ENCODE measurements at places on chromosomes 1 and 21. TPM values are rescaled to one million over a fixed set of nuclear protein-coding genes. Genes with fewer than 3 reads are reported as not detected.

Gene MANEAL
- 1.6 TPM for polyA plus RNA-seq

Gene CR1
- polyA plus RNA-seq, result 4.3 TPM

DNA sequence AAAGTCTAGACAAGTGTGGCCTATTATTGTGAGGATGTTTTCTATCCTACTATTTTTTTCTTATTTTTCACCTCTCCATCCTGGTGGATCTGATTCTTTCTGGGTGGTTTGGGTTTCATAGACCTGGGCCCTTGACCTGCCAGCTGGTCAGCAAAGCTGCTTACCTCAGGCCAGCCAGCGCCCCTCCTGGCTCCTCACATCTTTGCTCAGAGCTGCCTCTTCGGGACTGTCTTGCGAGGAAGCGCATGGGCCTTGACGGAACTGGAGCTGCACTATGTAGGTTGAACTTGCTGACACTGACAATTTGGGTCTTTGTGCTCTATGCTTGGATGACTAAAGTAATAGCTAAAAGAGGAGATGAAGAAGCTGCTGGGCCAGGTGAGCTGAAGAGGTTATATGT lies 138.5 kb upstream of the SYT6 start:
- DNase-seq, result no peak

Gene FAM72D
- polyA plus RNA-seq, result not detected

DNA sequence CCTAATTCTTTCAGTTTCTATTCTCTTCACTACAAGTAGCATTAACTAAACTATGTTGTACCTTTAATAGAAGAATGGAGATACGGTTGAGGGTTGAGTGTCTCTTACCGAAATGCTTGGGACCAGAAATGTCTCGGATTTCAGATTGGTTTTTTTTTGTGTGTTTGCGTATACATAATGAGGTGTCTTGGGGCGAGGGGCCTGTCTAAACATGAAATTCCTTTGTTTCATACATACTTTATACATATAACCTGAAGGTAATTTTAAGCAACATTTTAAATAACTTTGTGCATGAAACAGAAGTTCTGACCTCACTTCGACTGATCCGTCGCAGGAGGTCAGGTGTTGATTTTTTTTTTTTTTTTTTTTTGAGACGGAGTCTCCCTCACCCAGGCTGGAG lies 36.3 kb upstream of the MYOCOS start:
- no peak for DNase-seq

GRCh38 chr1:114153261-114154145 lies at the start of gene SYT6:
SYT6 (minus strand) TSS chr1:114153869; CDS start chr1:114153772, 97 bp downstream.
- no peak for DNase-seq

Gene S100A7
- polyA plus RNA-seq, result not detected

Gene ARHGEF16
- polyA plus RNA-seq, result not detected

GRCh38 chr1:3915551-3916121 lies 15.6 kb upstream of the C1orf174 start:
- DNase-seq, result no peak

Gene KCNH1
- polyA plus RNA-seq, result not detected

Gene FRRS1
- not detected for polyA plus RNA-seq

Gene OR2L2
- 0.33 TPM for polyA plus RNA-seq

Gene TRIM45
- not detected for polyA plus RNA-seq

DNA sequence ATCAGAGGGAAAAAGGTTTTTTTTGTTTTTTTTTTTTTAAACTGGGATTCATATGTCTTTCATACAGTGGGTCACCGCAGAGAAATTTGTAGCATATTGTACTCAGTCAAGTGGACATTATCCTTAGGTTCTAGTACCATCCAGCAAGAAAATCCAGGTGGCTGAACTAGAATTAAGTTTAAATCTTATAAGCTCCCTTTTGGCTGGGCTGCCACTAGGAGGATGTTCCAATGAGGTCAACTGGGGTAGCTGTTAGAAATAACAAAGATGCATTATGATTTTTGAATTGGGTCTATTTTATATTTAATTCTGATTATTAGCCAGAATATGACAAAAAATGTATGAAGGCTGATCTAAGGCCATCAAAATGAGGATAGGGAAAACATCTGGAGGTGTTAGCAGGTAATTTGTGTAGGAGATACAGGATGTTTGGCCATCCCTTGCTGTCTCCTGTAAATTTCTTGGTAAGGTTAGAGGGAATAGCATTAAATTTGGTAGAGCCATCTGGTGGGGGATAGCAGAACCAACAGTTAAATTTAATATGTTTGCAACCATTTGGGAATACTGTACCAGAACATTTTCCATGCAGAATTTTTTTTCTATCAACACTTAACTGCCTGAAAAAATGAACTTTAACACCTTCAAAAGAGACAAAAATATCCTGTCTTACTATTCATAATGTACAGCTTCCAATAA lies 568.5 kb upstream of the B3GALT2 start:
- no peak for DNase-seq

DNA sequence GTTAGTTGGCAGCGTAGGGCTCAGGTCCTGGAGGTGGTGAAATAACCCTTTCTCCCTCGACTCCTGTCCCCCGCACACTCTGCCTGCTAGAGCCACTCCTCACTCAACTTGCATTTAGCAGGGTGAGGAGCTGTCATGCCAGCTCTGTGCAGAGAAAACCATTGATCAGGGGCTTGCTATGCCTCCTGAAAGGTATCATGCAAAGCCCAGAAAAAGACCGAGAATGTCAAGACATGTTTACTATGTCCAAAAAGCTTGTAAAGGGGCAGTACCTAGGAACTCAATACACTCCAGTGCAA lies 18.0 kb downstream of the ALDH4A1 start:
- no peak for DNase-seq

Gene LEFTY1
- not detected for polyA plus RNA-seq

Gene OSCP1
- 1.3 TPM for polyA plus RNA-seq

- DNase-seq, result no peak
Measured at GRCh38 chr1:33805988-33806387, 57.9 kb upstream of the HMGB4 start.

Gene FCGR3A
- 0.58 TPM for polyA plus RNA-seq

Gene AMY1C
- not detected for polyA plus RNA-seq

Gene SPATA46
- polyA plus RNA-seq, result not detected

DNA sequence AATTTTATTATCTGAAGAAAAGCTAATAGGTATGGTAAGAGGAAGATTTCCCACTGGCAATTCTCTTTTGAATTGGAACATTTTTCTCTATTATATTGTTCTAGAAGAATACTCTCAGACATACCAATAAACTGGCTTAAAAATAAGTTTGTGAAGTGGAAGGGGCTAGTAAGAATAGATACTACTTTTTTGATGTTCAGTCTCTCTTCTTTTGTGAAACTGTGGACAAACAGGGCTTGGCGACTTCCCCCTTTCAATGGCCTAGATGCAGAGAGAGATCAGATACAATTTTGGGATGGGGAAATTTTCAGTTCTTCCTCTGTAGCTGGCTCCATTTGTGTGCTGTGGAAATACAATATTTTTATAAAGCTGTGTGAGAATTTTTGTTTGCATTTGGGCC lies 2.5 kb downstream of the PBX1 start:
- no peak for DNase-seq

DNA sequence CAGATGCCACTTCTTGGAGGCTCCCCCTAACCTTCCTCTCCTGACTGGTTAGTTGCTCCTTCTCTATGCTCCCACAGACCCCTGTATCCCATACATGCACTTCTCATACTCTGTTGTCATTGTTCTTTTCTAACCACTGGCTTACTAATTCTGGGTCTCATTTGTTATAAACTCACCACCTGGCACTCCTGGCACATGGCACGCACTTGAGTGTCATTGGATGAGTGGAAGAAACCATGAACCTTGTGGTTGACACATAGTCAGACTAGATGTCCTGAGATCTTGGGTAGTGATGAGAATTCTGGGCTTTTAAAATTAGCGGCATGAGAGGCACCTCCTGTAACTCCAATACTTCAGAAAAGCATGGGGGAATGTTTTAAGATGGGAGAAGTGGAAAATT lies 49.3 kb downstream of the TRIM62 start:
- DNase-seq, result no peak

Gene ADGRL2
- polyA plus RNA-seq, result not detected

DNA sequence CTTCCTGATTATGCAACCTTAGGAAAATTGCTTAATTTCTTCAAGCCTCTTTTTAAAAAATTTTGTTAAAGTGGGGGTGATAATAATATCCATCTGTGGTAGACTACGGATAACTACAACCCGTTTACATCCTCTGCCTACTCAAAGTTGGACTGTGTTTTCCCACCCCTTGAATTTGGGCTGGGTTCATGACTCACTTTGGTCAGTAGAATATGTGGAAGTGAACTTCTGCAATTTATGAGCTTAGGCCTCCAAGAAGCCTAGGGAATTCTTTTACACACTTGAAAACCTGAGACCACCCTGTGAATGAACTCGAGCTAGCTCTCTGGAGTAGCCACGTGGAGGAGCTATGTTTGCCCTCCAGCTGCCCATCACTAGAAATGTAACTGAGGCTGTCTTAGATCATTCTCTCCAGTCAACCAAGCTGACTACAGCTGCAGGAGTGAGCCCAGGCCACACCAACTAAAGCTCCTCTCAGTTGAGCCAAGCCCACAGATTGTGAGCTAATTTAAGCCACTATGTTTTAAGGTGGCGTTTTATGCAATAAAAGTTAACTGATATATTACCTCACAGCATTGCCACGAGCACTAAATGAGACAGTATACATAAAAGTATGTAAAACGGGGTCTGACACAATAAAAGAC lies 29.6 kb upstream of the CACHD1 start:
- DNase-seq, result no peak

GRCh38 chr1:39142401-39143060 lies 62.0 kb upstream of the MACF1 start:
- no peak for DNase-seq

Gene NR1I3
- polyA plus RNA-seq, result not detected

Gene CD48
- polyA plus RNA-seq, result 223 TPM

Gene TNFRSF1B
- 30.1 TPM for polyA plus RNA-seq

- DNase-seq, result no peak
Measured at GRCh38 chr1:108719656-108720435, 7.1 kb downstream of the FNDC7 start.

Gene SLC19A1
- 11.7 TPM for polyA plus RNA-seq

Gene TRIM63
- not detected for polyA plus RNA-seq

DNA sequence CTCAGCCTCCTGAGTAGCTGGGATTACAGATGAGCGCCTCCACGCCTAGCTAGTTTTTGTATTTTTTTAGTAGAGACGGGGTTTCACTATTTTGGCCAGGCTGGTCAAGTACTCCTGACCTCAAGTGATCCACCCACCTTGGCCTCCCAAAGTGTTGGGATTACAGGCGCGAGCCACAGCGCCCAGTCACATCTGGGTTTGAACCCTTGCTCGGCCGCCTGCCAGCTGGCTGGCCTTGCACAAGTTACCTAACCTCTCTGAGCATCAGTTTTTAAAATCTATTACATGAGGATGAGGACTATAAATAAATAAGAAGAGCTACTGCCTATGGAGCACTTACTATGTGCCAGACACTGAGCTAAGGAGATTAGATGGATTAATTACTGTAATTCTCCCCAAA lies 17.7 kb upstream of the PADI2 start:
- no peak for DNase-seq

GRCh38 chr21:35259457-35259856 lies 210.4 kb upstream of the RUNX1 start:
- DNase-seq, result no peak

DNA sequence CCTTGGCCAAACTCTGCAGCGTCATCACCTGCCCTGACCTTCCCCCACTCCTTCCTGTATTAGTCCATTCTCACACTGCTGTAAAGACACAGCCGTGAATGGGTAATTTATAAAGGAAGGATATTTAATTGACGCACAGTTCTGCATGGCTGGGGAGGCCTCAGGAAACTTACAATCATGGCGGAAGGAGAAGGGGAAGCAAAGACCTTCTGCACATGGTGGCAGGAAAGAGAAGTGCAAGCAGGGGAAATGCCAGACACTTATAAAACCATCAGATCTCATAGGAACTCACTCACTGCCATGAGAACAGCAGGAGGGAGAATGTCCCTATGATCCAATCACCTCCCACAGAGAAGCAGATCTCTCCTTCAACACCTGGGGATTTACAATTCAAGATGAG lies 408.5 kb downstream of the PTPRU start:
- no peak for DNase-seq

DNA sequence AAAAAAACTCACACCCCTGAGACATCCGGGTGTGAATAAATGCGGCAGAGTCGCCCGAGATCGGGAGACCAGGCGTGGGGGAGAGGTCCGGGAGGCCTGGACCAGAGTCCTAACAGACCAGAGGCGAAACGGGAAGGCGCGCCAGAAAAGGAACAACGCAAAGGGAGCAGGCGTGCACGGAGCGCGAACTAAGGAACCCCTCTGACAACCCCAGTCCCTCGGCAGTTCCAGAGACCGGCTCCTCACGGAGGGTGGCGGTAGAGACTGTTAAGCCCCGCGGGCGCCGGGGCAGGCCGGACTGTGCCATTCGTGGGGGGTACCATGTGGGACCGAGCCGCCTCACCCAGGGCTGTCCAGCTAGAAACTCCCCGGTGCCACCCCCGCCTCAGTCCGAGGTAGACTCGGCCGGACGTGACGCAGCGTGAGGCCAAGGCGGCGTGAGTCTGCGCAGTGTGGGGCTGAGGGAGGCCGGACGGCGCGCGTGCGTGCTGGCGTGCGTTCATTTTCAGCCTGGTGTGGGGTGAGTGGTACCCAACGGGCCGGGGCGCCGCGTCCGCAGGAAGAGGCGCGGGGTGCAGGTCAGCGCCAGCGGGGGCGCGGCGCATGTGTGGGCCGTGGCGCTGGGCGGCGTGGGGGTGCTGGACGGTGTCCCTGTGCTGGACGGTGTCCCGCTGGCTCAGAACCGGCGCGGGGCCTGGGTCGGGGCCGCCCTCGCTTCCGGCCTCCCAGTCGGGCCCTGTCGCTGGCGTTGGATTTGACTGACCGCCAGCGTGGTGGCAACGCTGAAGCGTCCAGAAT lies at the start of gene PARK7:
PARK7 (plus strand) TSS at position 496 of the 798 bp plus-strand sequence. CDS start 1,075 bp downstream, outside the sequence.
- DNase-seq, result peak; percentile 99

- DNase-seq, result no peak
Measured at GRCh38 chr1:151760597-151761385, 2.5 kb downstream of the MRPL9 start.

- DNase-seq, result peak; percentile 66
Measured at GRCh38 chr1:199226163-199226562, 587.3 kb downstream of the PTPRC start.

GRCh38 chr1:34479731-34480130 lies 275.1 kb upstream of the GJB5 start:
- no peak for DNase-seq

DNA sequence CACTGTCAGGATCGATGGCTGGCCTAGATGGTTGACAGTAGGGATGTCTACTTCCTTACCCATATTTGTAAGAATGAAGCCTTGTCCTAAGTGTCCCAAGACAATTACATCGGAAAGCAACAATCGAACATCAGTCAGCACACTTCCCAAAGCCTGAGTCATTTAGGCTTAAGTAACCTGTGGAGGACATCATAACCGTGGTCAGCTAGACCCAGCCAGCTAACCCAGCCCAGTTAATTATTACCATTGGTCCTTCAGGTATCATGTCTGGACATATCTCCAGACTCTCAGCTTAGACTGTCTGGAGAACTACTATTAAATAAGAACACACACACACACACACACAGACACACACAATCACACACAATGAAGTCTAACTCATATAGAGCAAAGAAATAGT lies 264.7 kb downstream of the TRABD2B start:
- DNase-seq, result no peak

- DNase-seq, result no peak
Measured at GRCh38 chr1:157994704-157995582, 1.5 kb downstream of the KIRREL1 start.

Gene PTPN7
- 78.6 TPM for polyA plus RNA-seq

All from naive thymus-derived CD4-positive, alpha-beta T cell (primary cell).